Stimulated activated CD8-positive, alpha-beta memory T cell treated with anti-CD3 and anti-CD28 coated beads, Interleukin-7, amount 100 ng/mL, for 1 hour (primary cell): ENCODE measurements at places on chromosomes 4 and X.

- DNase-seq = no peak
Observed at GRCh38 chrX:21711129-21711847, 46.6 kb downstream of the SMPX start.

DNA sequence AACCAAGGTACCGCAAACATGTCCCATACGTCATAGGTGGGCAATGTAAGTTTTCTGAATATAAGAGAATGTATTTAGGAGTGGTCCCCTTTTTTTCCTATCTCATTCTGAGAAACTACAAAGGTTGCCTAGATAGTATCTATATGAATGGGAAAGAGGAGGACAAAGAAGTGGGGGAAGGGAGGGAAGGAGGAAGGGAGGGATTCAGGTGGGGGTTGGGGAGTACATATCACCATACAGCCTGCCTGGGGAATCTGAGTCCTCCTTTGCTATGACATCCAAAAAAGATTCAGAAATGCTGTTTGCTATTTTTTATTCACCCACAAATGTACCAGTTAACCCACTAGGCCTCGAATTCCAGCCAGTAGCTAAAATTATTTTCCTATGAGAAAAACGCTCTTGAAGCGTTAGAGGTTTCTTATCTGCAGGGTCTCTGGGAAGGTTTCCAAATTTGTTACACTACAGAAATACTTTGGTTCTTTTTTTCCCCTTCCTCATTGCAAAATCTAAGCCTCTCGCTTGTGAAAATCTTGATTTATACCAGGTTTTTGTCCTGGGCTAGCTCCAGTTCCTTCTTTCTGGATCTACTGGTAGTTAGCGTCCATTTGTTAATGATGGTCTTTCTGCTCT lies 212.9 kb downstream of the NSUN7 start:
- DNase-seq = no peak

DNA sequence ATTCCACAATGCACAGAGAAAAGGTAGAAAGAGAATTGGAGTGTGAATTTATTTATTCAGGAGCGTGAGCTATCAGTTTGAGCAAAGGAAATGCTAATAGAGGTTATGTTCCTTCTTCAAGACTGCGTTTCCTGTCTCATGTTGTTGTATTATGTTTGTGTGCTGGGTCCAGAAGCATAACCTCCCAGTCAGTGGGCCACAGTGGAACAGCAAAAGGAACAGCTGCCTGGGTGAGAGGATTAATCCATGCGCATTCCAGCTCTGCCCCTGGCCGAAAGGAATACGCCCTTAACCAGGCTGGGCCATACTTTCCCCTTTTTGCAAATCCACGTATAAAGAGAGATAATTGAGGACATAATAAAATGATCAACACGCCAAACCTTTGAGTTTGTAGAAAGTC lies 32.4 kb upstream of the ARX start:
- no peak for DNase-seq

GRCh38 chr4:87805971-87806370 lies 6.6 kb downstream of the IBSP start:
- DNase-seq = no peak

DNA sequence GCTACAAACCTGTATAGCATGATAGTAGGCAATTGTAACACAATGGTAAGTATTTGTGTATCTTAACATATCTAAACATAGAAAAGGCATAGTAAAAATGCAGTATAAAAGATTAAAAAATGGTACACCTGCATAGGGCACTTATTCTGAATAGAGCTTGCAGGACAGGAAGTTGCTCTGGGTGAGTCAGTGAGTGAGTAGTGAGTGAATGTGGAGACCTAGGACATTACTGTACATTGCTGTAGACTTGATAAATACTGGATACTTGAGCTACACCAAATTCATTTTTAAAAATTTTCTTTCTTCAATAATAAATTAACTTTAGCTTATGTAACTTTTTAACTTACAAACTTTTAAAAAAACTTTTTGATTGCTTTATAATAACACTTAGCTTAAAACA lies 68.2 kb upstream of the MAML3 start:
- no peak for DNase-seq

- DNase-seq = no peak
Observed at GRCh38 chr4:15077969-15078368, 75.7 kb downstream of the CPEB2 start.

DNA sequence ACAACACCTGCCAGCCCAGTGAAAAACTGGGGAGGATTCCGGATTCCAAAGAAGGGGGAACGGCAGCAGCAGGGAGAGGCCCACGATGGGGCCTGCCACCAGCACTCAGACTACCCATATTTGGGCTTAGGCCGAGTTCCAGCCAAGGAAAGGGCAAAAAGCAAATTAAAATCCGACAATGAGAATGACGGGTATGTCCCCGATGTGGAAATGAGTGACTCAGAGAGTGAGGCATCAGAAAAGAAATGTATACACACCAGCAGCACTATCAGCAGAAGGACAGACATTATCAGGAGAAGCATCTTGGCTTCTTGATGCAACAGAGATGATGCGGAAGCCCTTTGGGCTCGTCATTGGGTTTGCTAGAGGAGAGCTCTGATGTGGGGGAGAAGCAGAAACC lies 62.4 kb downstream of the JADE1 start:
- no peak for DNase-seq

GRCh38 chr4:17760626-17761025 lies 20.8 kb downstream of the FAM184B start:
- no peak for DNase-seq

- no peak for DNase-seq
Observed at GRCh38 chr4:74042681-74043080, 4.2 kb upstream of the CXCL3 start.

DNA sequence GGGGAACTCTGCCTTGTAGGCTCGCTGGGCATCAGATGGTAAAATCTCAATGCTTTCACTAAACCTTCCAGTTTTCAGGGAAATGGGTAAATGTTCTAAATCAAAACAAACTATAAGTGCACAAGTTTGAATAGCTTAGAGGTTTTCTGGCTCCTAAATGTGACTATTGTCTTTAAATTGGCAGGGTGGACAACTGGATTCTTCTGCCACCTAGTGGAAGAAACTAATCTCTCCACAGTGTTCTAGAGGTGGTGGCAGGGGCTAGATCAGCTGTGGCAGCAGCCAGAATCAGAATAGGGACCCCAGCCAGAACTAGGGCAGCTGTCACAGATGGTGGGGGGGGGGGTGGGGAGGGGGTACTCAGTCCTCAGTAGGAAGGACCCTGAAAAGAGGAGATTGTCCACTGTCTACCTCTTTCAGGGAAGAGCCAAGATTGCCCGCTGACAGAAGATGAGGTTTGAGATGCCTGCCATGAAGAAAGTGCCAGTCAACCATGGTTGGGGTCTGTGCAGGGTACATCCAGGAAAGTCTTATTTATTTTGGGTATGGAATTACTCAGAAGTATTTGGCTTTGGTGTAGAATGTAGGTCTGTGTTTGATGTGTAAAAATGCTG lies 201.4 kb downstream of the CCNG2 start:
- no peak for DNase-seq

DNA sequence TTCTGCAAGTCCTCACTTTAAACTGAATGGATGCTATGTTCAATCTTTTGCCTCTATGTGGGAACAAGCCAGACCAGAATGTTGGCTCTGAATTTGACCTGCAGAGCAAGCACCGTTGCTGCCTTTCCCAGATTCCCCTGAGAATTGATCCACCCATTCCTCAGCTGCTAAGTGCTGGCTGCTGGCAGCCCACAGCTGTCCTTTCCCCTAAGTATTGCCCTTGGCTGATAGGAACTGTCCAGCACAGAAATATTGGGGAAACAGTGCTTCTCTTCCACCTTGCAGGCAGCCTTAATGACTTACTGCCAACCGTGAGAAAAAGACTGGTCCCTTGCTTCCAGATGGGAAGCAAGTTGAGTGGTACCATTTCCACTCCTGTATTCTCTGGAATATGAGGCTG lies 475.9 kb downstream of the PDHA2 start:
- no peak for DNase-seq

- no peak for DNase-seq
Observed at GRCh38 chr4:10983268-10983667, 298.7 kb upstream of the CLNK start.

- DNase-seq = no peak
Observed at GRCh38 chr4:107640197-107640596, 79.8 kb downstream of the PAPSS1 start.

DNA sequence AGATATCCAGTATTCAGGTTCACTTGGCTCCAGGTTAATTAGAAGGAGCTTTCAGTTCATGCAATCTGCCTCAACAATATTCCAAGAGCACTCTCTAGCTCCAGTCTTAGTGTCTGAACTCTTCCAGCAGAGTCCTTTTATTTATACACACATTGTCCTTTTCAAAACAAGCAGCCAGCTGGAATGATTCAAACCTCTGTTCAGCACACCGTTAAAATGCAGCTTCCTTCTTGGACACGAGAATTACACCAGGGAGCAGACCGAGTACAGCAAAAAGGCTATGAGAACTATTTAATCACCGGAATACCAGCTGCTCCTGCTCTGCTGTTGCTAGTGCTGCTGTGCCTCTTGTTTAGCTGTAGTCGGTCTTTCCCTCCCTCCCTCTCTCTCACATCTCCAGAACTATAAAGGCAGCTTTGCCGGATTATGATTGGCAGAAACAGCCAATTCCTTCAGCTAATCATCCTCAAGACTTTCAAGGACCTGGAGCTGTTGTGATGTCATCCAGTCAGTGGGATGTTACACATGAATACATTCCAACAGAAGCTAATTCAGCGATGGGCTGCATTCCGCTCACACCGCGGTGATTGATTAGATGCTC lies at the start of gene NDST4:
TSS of gene NDST4 (minus strand) at position 115 of the 601 bp plus-strand sequence. CDS start 36,584 bp downstream, outside the sequence.
- DNase-seq = no peak

- DNase-seq = no peak
Observed at GRCh38 chrX:153477901-153478300, 7.5 kb upstream of the HAUS7 start.

- no peak for DNase-seq
Observed at GRCh38 chrX:11412715-11413623, 119.8 kb downstream of the AMELX start.

GRCh38 chrX:47196098-47196497 lies 2.5 kb downstream of the UBA1 start:
- no peak for DNase-seq

- no peak for DNase-seq
Observed at GRCh38 chr4:165111906-165112367, 723 bp downstream of the TMEM192 start.

DNA sequence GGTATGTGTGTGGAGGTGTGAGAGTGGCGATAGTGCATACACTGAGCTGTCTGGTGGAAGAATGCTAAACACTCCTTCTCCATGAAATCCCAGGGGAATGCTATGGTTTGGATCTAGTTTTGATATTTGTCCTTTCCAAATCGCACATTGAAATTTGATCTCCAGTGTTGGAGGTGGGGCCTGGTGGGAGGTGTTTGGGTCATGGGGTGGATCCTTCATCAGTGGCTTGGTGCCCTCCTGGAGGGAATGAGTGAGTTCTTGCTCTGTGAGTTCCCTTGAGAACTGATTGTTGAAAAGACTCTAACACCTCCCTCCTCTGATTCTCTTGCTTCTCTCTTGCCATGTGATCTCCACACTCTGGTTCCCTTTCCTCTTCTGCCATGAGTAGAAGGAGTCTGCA lies 114.1 kb upstream of the HHIP start:
- DNase-seq = no peak

GRCh38 chr4:82380344-82380743 lies 6.6 kb upstream of the HNRNPD start:
- DNase-seq = no peak

GRCh38 chr4:42281324-42282020 lies 115.8 kb upstream of the SHISA3 start:
- no peak for DNase-seq

GRCh38 chrX:39591099-39591498 lies 506.7 kb downstream of the BCOR start:
- no peak for DNase-seq

GRCh38 chr4:55729351-55730279 lies 90.0 kb upstream of the EXOC1L start:
- no peak for DNase-seq

DNA sequence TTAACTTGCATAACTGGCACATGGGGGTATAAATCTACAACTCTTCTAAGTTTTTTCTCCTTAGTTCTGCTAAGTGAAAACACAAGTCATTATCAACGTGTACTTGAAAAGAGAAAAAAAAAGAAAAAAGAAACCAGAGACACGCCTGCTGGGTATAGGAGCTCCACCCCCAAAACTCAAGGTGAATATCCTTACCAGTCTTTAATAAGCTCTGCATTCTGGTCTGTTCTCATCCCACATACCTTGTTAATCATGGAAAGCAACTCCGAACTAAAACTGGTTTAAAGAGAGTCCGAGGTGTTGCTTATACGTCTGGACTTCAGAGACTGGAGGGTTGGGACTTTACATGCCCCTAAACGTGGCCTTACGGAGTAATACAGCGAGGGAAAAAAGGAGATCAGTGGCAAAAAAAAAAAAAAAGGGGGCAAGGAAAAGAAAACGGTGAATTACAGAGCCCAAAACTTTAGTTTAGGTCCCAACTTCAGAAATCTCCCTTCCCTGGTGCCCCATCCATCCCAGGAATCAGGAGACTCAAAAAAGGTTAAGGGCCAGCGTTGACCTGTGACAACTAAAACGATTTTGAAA lies 1.0 kb downstream of the PGRMC2 start:
- no peak for DNase-seq

DNA sequence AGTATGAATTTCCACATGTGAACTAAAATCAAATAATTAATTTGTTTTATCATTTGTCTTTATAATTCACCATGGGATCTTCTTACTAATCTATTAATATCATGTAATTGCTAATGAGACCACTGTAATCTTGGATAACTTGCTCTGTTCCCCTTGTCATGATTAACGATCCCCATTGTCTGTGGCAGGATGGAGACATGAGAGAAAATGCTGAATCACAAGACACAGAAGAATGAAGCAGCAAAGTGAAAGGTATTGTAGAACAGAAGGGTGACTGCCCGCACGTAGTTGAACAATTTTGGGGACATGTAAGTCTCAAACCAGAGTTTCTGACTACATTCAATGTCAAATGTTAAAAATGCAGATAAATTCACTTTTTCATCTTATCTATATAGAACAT lies 135.2 kb downstream of the EPHA5 start:
- DNase-seq = no peak
